ENCODE measurements at places on chromosomes 2 and 18. TPM values are rescaled to one million over a fixed set of nuclear protein-coding genes. Genes with fewer than 3 reads are reported as not detected.

Gene LAMA1
- 7.5 TPM for total RNA-seq

Gene RESP18
- total RNA-seq: not detected

Gene CPO
- total RNA-seq: not detected

Gene CTLA4
- total RNA-seq: not detected

Gene OXER1
- not detected for total RNA-seq

Gene STAT4
- 0.71 TPM for total RNA-seq

Gene ITGB6
- total RNA-seq: 113 TPM

Gene ZNF512
- total RNA-seq: 13.5 TPM

Gene LRRC30
- total RNA-seq: not detected

Gene REG1B
- total RNA-seq: not detected

Gene RASGRP3
- total RNA-seq: 0.25 TPM

Gene HAAO
- 0.48 TPM for total RNA-seq

Gene TEX44
- not detected for total RNA-seq
